ENCODE measurements at places on chromosomes 3 and 15.

DNA sequence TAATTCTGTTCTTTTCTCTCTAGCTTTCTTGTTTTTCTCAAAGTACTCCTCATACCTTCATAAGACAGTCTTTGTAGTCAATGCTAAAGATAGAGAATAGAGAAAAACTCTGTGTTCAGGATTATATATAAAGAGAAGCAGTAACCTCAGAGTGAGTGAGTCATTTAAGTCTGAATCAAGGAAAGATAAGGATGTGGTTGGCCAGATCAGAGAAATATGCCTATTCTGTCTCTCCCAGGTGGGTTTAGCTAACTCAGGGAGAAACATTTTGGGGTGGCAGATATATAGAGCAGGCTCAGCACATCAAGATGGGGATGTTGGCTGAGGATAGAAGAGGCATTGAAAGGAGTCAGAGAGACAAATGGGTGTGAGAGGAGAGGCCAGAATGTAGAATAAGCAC, 31.4 kb downstream of the GTF2E1 start:
- DNase-seq = no peak

GRCh38 chr3:133915685-133916658, 20.3 kb upstream of the RAB6B start:
- DNase-seq = no peak

GRCh38 chr3:58178528-58179234, 32.1 kb downstream of the DNASE1L3 start:
- DNase-seq = no peak

GRCh38 chr3:175270198-175270837, 411.2 kb downstream of the NAALADL2 start:
- DNase-seq = no peak

GRCh38 chr3:43995547-43996378, 245.9 kb upstream of the TOPAZ1 start:
- DNase-seq = peak; percentile 81

DNA sequence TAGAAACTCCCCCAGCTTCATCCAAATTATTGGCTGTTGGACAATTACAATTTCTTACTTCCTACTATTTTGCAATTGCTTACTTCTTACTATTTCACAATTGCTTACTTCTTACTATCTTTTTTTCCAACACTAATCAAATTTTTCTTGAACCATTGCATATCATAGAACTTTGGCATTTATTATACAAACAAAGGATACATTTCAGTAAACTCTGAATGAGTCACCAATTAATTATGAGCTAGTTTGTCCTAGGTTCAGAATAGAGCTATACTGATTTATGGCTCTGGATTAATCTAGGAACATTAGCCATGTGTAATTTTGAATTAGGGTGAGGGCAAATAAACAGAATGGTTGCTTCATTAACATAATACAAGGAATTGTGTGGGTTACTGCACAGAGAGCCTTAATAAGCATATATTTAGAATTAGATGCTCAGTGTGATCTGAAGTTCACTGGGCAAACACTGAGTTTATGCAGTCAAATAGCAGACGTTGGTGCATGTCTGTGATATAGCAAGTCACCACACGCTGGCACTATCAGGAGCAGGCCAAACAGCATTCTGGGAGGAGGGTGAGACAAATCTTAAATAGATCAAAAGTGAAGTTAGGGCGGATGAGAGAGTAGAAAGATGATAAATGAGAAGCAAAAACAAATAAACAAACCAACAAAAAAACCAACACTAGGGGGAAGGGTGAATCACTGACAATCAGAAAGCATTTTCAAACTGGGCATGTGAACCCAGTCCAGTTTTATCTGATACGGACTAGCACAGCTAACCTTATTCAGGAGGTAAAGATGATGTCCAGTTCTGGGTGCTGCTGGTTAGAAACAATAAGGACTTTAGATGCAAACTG, 21.5 kb downstream of the GABRR3 start:
- no peak for DNase-seq

DNA sequence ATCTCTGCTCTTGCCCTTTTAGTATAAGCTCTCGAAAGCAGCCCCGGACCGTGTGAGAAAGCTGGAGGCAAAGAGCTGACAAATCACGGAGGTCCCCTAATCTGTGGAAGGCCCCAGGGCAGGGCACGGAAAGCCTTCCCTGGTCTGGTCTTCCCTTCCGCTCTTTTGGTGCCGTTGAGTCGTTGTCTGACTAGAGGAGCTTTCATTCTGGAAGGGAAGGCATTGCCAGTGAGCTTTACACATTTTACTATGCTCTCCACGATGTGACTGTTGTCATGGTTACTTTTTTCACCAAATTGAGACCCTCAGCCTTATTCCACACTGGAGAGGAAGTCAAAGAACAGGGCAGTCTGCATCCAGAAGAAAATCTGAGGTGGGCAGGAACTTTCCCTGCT, 71.7 kb downstream of the CYP19A1 start:
- DNase-seq = no peak

DNA sequence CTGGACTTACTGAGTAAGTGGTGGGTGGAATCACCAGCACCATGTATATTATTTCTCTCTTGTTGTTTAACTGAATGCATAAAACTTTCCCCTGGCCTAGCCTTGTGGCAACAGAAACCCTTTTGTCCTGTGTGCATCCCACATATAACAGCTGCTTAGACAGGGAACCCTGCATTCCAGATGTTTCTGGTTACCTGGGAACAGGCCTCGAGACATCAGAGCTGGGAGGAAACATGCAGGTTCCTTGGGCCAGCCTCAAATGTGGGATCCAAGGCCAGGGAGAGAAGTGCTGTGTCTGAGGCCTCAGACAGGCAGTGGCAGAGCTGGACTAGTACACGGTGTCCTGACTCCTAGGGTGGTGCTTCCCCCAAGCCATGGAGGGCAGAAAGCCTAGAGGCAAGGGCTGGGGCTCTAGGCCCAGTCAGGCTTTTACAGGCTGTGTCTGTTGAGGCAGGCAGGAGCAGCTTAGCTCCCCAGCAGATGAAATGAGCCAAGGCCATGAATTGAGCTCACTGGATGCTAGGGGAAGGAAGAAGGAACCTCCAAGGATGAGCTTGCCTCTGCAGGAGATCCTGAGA, 57.7 kb downstream of the ITGA11 start:
- DNase-seq = peak; percentile 39

DNA sequence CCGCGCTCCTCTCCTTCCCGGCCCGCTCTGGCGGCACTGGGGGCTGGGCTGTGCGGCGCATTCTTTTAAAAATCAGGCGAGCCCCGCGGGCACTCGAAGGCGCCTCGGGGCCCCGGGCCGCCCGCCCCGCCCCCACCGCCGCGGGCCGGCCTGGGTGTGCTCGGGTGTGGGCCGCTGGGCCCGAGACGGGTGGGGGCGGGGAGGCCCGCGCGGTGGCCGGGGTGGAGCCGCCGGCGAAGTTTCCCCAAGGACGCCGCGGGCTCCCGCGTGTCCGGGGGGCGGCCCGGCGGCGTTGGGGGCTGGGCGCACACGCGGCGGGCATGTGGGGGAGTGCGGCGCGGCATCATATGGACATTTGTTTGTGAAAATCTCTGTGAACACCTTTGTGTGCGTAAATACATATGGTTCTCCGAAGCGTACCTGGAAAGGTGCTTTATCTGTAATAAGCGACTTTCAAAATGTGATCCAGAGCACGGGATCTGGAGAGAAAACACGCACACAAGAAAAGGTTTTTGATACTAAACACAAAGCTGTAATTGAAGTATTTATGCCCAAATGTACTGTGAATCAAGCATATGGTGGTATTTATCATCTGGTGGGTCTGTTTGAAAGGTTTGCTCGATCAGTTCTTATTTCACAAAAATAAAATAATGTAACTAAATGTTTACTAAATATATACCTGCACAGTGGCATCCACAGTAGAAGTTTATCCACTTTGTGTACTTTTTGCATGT, 612 bp upstream of the TBL1XR1 start:
- DNase-seq = no peak

DNA sequence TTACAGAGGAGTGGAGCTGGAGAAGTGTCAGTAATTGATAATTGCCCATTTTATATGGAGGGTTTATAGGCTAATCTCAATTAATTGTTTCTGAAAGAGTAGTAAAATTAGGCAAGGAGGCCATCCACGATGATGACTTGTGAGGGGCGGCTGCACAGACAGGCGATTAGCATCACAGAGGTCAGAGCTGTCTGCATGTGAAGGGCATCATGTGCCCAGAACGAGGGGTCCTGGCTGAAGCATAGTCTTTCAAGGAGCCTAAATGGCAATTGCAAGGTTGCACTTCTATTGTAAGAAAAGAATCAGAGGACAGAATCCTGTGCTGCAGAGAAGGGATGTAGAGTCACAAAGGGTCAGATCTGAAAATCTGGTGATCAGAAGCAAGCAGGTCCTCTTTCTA, 196.6 kb downstream of the EBLN2 start:
- peak; percentile 3 for DNase-seq

DNA sequence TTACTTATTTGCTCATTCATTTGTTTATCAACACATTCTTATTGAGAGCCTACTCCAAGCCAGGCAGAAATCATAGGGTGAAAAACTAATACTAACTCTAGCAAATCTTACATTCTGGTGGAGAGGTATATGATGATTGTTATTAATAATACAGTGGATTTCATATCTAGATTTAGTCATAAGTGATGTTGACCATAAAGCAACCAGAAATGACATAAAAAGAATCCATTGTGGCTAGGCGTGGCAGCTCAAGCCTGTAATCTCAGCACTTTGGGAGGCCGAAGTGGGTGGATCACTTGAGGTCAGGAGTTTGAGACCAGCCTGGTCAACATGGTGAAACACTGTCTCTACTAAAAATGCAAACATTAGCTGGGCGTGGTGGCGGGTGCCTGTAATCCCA, 26.2 kb upstream of the IL20RB start:
- no peak for DNase-seq

- no peak for DNase-seq
These were observed 35.3 kb downstream of the CAPN7 start for GRCh38 chr3:15241341-15241740.

GRCh38 chr15:41983221-41983620, 10.9 kb upstream of the EHD4 start:
- DNase-seq = no peak

GRCh38 chr3:13022348-13023234, 50.6 kb downstream of the IQSEC1 start:
- peak; percentile 31 for DNase-seq

DNA sequence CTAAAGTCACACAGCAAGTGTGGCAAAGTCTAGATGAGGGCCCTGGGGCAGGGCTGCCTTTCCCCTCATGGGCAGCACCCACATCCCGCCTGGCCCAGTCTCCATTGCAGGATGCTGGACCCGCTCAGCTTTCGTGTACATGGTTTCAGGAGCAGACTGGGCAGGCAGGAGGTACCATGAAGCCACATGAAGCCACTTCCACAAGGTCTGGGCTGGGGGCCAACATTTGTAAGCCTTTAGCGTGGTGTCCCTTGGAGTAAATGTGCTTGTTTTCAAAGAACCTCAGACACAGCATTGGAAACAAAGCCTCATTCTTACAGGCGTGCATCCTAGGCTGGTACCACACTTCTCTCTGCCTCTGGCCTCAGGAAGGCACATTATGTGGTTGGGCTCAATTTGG, 34.5 kb downstream of the UMPS start:
- DNase-seq = no peak

- DNase-seq = no peak
These were observed 422.2 kb upstream of the ADAMTS9 start for GRCh38 chr3:65109966-65110500.

DNA sequence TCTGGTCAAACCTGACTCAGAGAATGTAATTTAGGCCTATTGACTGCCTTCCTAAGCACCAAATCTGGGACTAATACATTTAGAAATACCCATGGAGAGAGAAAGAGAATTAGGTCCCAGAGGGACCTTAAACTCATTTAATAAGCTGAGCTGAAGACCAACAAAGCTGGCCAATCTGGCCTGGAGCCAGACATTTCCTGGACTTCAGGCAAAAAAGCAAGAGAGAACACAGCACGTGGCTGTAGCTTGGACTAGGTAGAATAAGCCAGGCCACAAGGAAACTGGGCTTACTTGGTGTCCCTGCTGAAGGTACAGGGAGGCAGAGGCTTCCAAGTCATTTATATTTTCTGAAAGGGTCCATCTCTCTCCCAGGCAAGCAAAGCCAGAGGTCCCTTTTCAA, 88.1 kb downstream of the RTP4 start:
- no peak for DNase-seq

- DNase-seq = no peak
These were observed 133.3 kb downstream of the WDR72 start for GRCh38 chr15:53625962-53626845.

DNA sequence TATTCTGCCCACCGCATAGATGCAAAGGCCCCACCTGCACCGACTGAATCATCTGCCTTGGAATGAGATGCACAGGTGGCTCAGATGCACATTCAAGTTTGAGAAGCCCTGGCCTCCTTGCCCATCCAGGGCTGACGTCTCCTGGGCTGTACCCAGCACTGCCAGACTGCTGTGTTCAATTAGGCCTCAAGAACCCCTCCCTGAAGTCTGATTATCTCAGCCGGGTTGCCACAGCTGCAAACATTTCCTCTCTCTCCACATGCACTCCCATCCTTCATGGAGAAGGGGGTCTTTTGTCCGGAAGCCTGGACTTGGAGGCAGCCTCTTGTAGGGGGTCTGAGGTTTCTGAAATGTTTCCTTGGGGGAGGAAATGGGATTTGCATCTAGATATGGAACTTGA, 459.4 kb upstream of the PROK2 start:
- DNase-seq = no peak

GRCh38 chr15:94375997-94376396, 144.6 kb downstream of the MCTP2 start:
- no peak for DNase-seq

- no peak for DNase-seq
These were observed 25.0 kb downstream of the CSPG4 start for GRCh38 chr15:75687486-75688277.

- no peak for DNase-seq
These were observed 33.2 kb upstream of the IQSEC1 start for GRCh38 chr3:13106308-13107001.

DNA sequence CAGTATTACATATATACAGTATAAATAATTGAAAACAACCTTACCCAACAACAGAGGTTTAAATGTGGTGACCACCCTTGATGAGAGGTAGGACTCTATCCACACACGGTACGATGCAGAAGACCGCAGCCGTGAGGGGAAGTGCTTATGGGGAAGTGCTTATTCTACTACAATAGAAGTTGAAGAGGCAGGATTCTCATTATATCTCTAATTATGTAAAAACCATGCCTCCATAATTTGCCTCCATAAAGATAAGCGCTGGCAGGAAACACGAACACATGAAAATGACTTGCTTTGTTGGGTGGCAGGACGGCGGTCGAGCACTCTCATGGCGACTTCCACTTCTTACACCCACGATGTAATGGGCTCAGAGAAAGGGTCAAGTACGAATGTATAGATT, 7.2 kb upstream of the MUC13 start:
- no peak for DNase-seq

- DNase-seq = no peak
These were observed 136.5 kb downstream of the ZNF621 start for GRCh38 chr3:40661284-40661683.

DNA sequence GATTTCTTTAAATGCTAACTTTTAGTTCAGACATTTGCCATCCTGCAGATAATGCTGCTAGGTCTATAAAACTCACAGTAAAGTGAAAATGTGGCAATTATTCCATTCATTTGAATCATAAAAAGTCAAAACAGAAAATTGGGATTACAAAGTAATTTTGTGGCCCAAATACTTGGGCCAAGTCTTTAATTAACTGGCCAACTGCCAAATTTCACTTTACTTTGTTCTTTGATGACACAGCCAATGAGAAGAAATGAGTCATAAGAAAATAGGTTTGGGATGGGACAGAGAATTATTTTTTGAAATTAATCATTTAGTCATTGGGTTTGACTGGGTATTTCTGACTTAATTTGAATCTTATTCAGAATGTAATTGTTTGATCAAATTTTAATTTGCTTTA, 89.8 kb upstream of the SLC2A2 start:
- DNase-seq = no peak
